Activated CD4-positive, alpha-beta T cell treated with anti-CD3 and anti-CD28 coated beads, Interleukin-2, amount 10 ng/mL, durations not matched to agents 7 days and 5 days (primary cell): ENCODE measurements at places on chromosomes 6 and 20. TPM values are rescaled to one million over a fixed set of nuclear protein-coding genes. Genes with fewer than 3 reads are reported as not detected.

DNA sequence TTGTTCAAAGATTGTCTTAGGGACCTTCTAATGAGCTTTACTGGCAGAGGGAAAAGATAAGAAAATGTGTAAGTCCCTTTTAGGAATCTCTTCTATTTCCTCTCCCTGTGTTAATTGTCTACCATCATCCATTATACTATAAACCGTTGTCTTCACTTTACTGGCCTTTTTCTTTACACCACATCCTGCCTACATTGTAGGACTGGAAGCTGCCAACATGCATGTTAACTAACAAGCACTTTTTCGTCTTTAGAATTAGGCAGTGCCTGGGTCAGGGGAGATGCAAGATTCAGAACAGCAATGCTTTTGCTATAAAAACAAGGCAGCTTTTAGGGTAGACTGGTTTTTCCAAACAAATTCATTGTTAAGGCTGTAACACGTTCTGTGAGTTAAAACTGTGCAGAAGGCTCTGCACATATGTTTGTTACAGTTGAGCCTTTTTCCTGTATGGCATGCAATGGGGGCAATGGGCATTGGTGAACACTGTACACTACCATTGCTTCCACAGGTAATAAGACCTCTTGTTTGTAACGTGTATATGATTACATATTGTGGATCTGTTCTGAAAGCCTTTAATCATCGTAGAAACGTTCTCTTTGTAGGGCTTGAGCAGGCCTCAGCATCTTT, 10.9 kb upstream of the PKIG start:
- DNase-seq: peak; percentile 21
- no peak overlapping the region for H3K4me3 ChIP-seq
- no peaks in the 10 kb centered on the region for H3K27me3 ChIP-seq
- H3K4me1 ChIP-seq: peaks cover 17% of the 10 kb centered on the region

- H3K27ac ChIP-seq: peak overlapping the region; percentile 11
- DNase-seq: no peak
- no peak overlapping the region for H3K4me3 ChIP-seq
- H3K36me3 ChIP-seq: peaks cover 26% of the 10 kb centered on the region
- no peaks in the 10 kb centered on the region for H3K27me3 ChIP-seq
- H3K4me1 ChIP-seq: peaks cover 16% of the 10 kb centered on the region
Observed at GRCh38 chr20:35820715-35821114, 48.9 kb downstream of the PHF20 start.

GRCh38 chr6:31826793-31827285, 699 bp upstream of the HSPA1B start:
- no peak for DNase-seq
- H3K27me3 ChIP-seq: no peaks in the 10 kb centered on the region
- peak overlapping the region; percentile 86 for H3K4me3 ChIP-seq
- H3K36me3 ChIP-seq: peaks cover 12% of the 10 kb centered on the region
- peak overlapping the region; percentile 96 for H3K27ac ChIP-seq

DNA sequence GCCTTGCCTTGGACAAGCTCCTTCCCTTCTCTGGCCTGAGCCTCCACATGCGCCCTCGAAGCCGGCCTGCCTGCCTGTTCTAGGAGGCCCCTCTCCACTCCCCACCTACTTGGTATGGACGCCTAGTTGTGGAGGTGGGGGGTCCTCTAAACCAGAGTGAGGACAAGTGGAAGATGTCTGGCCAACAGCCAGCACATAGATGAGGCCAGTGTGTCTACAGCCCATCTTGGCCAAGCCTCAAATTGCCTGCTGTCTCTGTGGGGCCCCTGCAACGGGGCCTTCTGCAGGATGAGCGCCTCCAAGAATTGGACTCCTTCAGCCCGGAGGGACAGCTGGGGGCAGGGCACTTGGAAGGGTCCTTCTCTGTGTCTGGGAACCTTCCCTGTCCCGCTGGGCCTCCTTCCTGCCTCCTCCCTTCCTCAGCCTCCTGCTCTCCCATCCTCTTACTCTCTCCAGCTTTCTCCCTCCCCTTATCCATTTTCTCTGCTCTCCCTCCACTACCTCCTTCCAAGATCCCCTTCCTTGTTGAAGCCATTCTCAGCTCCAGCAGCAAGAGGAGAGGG, 1.6 kb downstream of the MDFI start:
- no peak overlapping the region for H3K27ac ChIP-seq
- DNase-seq: no peak
- H3K27me3 ChIP-seq: peaks cover 58% of the 10 kb centered on the region
- H3K4me1 ChIP-seq: peaks cover 6% of the 10 kb centered on the region

GRCh38 chr6:149316740-149317643, 520 bp upstream of the TAB2 start:
- peak overlapping the region; percentile 88 for H3K4me3 ChIP-seq
- H3K4me1 ChIP-seq: peaks cover 48% of the 10 kb centered on the region
- H3K27me3 ChIP-seq: peaks cover 2% of the 10 kb centered on the region
- peak overlapping the region; percentile 94 for H3K27ac ChIP-seq
- peak; percentile 92 for DNase-seq

Gene PYGB
- total RNA-seq: 28.7 TPM

GRCh38 chr20:58701431-58702160, 9.0 kb downstream of the NPEPL1 start:
- H3K27ac ChIP-seq: no peak overlapping the region
- H3K4me3 ChIP-seq: no peak overlapping the region
- H3K36me3 ChIP-seq: peaks cover 16% of the 10 kb centered on the region
- H3K27me3 ChIP-seq: no peaks in the 10 kb centered on the region
- peaks cover 3% of the 10 kb centered on the region for H3K4me1 ChIP-seq
- no peak for DNase-seq

Gene PI3
- not detected for total RNA-seq
